ENCODE measurements at places on chromosomes 5 and 9. TPM values are rescaled to one million over a fixed set of nuclear protein-coding genes. Genes with fewer than 3 reads are reported as not detected.

DNA sequence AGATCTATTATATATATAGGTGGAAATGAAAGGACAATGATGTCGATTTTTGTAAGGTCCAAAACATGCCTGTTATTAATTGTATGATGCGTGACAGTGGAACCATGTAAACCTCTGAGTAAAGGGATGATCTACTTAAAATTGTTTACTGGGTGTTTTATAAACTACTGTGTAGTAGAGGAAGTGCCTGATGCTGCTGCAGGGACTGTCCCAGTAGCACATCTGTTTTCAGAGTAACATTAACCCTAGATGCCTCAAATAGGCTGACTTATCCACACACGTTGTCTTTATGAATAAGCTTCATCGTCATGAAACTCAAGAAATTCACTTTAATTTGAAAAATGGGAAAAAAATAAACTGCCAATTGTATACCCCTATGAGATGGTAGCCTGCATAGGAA is 1.7 kb downstream of the CAMK4 start:
- DNase-seq = no peak

DNA sequence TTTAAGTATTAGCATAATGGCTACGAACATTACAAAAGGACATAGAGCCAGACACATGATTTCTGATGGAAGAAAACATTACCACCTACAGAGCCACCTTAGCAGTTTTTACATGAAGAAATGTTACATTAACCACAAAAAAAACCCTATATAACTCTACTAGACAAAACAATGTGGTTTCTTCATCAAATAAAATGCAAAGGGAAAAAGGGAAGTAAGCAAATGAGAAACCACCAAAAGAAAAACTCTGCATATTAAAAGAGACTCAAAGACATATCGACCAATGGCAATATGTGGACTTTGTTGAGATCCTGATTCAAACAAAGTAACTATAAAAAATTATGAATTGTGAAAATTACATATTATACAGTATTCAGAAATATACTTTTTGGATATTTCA is 132.7 kb downstream of the TSSK1B start:
- DNase-seq = no peak

DNA sequence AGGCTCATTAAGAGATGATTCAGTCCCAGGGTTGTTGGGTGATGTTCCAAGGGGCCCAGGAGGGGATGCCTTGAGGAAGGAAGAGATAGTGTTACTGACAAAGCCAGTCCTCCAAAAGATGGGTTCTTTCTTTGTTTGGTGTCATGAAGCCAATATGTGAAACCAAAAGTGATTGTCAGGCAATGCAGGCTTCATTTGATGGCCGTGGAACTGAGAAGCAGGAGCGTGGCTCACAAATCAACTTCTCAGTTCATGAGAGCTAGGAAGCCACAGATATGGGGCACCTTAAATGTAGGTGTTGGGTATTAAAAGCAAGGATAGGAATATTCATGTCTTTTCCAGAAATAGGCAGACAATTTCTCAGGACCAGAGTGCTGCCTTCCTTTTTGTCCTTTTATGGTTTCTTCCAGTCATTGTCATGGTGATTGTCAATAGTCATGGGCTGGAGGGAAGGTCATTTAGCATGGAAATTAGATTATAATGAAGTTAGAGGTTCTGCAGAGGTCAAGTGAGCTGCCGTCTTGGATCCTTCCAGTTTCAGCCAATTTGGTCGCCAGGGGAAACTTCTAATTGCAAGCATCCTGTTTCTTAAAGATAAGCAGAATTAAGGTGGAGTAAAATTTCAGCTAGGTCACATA is 393.0 kb downstream of the NTRK2 start:
- DNase-seq = no peak

- DNase-seq = no peak
These were observed 167.7 kb upstream of the RPS23 start for GRCh38 chr5:82445726-82446335.

DNA sequence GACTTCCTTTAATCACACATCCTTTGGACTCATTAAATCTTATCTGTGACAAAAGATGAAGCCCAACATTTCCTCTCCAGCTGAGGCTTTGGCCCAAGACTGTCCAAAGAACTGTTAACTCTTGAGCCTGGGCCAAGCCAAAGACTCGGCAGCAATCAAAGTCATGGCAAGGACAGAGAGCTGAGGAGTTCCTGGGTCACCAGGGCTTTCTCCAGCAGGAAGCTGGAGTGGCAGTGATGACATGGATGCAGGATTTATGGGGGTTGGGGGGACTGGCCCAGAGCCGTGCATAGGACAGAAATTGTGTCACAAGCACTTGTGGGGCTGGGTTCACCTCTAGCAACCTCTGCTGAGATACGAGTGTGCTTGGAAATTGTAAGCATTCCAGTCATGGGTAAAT is 440.3 kb downstream of the PLK2 start:
- peak; percentile 26 for DNase-seq

GRCh38 chr5:18216016-18216415 is 581.8 kb downstream of the TAF11L14 start:
- no peak for DNase-seq

DNA sequence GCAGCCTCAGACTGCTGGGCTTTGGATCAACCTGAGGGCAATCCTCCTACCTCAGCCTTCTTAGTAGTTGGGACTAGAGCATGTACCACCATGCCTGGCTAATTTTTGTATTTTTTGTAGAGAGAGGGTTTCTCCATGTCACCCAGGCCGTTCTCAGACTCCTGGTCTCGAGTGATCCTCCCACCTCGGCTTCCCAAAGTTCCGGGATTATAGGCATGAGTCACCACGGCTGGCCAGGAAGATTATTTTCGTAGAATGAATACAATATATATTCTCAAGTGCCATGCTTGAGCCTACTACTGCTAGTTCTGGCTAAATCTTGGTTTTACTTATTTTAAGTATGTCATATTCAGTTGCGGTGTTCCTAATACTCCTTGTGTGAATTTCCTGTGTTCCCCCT is 88.2 kb upstream of the CLINT1 start:
- DNase-seq = no peak

DNA sequence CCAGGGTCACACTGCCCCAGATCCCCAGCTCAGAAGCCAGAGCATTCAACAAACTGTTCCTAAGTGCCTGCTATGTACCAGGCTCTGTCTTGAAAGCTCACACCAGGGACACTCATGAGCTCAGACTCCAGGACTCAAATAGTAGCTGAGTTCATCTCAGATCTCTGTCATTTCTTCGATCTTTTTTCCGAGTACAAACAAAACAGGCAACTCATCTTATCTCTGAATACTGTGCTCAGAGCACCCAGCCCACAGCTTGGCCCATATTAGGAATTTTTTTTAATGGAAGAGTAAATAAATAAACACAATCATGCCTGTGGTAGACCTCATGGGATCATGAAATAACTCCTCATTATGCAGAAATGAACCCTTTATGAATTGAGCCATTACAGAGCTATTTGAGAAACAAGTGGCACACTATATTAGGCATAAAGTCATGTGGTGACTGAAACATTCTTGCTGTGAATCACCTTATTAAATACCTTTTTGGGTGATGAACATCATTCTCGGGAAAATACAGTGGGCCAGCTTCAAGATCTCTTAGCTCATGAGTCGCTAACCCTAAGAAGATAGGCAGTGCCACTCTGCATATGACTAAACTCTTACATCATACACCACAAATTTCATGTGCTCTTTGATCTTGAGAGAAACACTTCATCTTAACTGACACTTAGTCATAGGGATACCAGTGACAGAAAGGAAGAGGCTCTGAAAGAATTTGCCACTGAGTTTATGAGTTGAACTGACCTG is 9.9 kb downstream of the SH3RF2 start:
- no peak for DNase-seq

GRCh38 chr9:133707065-133707762 is 30.9 kb downstream of the SARDH start:
- no peak for DNase-seq

GRCh38 chr9:15299374-15299939 is 7.6 kb downstream of the TTC39B start:
- DNase-seq = no peak

- no peak for DNase-seq
These were observed 16.3 kb upstream of the NPR2 start for GRCh38 chr9:35774907-35775635.

GRCh38 chr9:124088476-124088837 is 76.9 kb downstream of the LHX2 start:
- DNase-seq = no peak

DNA sequence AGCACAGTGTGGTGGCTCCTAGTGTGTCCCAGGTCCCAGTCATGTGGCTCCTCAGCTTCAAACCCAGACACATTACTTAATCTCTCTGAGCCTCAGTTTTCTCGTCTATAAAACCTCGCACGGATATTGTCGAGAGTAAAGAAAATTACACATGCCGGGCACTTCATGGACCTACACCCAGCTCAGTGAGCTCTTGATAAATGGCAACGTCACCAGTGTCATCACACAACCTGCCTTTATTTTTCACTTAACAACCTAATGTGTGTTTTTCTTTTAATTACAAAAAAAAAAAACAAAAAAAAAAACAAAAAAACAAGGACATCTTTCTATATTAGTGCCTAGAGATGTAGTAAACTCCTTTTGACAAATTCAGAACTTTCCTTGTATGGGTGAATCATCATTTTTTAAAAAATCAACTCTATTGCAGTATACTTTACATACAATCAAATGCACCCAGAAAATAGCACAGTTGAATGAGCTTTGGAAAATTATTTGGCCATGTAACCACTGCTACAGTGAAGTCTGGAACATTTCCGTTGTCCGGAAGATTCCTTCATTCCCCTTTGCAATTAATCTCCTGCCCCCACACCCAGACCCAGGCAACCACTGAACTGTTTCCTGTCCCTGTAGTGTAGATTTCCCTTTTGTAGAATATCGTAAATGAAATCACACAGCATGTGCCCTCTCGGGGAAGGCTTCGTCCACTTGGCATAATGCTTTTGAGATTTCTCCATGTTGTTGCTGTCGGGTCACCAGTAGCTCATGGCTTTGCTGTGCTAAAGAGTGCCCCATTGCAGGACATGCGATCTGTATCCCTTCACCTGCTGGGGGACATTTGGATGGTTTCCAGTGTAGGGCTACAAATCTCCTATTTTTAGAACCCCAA is 100.4 kb upstream of the LARP1 start:
- no peak for DNase-seq

DNA sequence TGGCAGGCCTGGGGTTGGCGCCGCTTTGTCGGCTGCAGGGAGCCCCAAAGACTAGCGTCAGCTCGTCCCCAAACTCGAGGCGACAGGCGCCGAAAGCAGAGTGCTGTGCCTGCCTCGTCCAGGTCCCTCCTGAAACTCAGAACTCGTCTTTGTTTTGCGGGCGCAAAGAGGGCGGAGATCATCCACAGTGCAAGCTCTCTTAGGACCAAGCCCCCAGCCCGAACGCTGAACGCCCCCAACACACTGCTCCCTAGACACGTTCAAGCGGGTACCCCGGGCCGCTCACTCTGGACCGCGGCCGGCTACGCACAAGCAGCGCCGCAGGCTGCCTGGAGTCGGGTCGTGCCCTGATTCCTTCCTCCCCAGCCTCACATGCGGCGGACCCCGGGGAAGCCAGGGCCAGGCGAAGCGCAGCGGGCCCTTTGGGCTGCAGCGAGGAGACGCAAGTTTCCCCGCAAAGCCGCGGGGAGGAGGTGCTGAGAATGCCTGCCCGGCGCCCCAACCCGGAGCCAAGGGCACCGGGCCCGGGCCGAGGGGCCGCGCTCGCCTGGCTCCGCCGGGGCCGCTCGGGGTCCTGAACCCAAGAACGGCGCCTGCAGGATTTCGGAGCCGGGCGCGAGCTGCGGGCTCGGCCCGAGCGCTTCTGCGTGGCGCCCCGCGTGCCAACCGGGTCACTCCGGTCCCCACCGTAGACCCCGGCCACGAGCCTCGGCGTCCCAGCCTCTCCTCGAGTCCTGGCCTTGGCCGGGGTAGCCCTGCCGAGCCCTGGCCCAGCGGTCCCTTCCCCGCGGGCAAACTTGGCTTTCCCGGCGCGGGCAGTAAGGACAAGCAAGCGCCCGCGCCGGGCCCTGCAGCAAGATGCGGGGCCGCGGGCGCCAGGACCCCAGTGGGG is 738 bp downstream of the FSTL4 start:
- DNase-seq = no peak

GRCh38 chr9:135591506-135592330 is 30.2 kb downstream of the PAEP start:
- no peak for DNase-seq

DNA sequence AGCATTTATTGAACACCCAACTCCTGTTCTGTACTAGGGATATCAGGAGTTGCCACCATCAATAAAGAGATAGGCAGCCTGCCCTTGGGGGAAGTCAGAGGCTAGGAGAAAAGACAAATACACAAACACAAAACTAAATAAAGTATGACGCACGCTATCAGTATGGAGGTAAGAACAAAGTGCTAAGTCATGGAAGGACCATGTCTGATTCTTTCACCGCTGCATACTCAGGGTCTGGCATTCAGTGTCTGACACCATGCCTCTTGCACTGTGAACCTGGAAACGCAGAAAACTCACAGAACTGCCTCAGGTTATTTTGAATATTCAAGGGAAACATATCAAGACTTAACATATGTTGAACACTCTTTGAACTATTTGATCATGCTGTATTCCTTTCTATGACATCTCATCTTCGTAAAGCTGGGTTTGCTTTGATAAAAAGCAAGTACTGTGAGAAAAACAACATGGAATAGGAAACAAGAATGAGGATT is 65.3 kb downstream of the ADAMTSL1 start:
- DNase-seq = no peak

DNA sequence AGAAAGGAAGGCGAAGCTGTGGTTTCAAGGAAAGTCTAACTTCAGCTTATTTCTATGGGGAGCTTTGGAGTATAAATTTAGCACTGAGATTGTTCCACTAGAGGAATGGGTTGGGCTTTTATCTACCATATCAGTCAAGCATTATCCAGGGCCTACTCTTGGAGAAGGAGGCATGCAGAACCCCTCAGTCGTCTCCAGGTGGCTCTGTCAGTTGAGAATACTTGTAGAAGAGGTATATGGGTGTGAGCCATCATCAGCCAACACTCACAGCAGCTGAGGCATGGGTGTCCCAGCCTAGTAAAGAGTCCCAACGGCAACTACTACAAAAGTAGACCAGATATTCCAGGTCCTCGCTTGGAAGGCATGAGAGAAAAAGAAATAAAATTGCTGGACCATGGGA is 548.5 kb upstream of the GRAMD2B start:
- no peak for DNase-seq

- DNase-seq = no peak
These were observed 69.7 kb downstream of the GPBP1 start for GRCh38 chr5:57243286-57244137.

- DNase-seq = no peak
These were observed 73.0 kb downstream of the UGCG start for GRCh38 chr9:111969622-111970021.

DNA sequence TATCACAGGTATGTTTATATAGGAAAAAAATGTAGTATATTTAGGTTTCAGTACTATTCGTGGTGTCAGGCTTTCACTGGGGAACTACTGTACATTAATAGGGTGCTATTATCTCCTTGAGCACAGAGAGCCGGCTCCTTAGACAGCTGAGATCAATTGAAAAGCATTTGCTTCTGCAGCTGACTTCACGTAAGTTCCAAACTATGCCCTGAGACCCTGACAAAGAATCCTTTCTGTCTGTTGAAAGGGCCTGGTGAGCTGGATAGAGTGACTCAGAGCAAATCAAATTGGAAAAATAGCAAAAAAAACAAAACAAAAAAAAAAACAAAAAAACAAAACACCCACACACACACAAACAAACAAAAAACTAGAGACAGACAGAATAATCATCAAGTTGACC is 652.0 kb downstream of the MTRR start:
- DNase-seq = no peak

SPINK6 gene
- 0.59 TPM for total RNA-seq

CDH18 gene
- 0.56 TPM for total RNA-seq

PTBP3 gene
- 201 TPM for total RNA-seq

CSNK1G3 gene
- total RNA-seq = 21.5 TPM

XRCC4 gene
- total RNA-seq = 2.0 TPM

BAG1 gene
- total RNA-seq = 122 TPM

PAM gene
- total RNA-seq = 78.9 TPM

NPR3 gene
- 2.4 TPM for total RNA-seq

STXBP1 gene
- 42.8 TPM for total RNA-seq
